B cell (primary cell): ENCODE measurements at places on chromosomes 5 and 9. TPM values are rescaled to one million over a fixed set of nuclear protein-coding genes. Genes with fewer than 3 reads are reported as not detected.

GRCh38 chr9:34550681-34551270 lies 28.0 kb upstream of the ENHO start:
- H3K4me1 ChIP-seq: no peaks in the 10 kb centered on the region
- H3K36me3 ChIP-seq: no peaks in the 10 kb centered on the region
- DNase-seq: no peak
- H3K4me3 ChIP-seq: no peak overlapping the region
- peaks cover 20% of the 10 kb centered on the region for H3K27me3 ChIP-seq
- no peak overlapping the region for H3K27ac ChIP-seq

GRCh38 chr5:37840053-37841034 lies 503 bp upstream of the GDNF start:
- peaks cover 33% of the 10 kb centered on the region for H3K4me1 ChIP-seq
- H3K27ac ChIP-seq: no peak overlapping the region
- DNase-seq: no peak
- no peaks in the 10 kb centered on the region for H3K36me3 ChIP-seq
- no peak overlapping the region for H3K4me3 ChIP-seq
- peaks cover 56% of the 10 kb centered on the region for H3K27me3 ChIP-seq

SPINK13 gene
- not detected in 2 replicates for polyA plus RNA-seq

DRD1 gene
- polyA plus RNA-seq: not detected in 2 replicates

DNA sequence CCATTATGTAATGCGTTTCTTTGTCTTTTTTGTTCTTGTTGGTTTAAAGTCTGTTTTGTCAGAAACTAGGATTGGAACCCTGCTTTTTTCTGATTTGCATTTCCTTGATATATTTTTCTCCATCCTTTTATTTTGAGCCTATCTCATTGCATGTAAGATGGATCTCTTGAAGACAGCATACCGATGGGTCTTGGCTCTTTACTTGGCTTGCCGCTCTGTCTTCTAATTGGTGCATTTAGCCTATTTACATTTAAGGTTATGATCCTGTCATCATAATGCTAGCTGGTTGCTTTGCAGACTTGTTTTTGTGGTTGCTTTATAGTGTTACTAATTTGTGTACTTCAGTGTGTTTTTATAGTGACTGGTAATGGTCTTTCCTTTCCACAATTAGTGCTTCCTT lies 13.3 kb upstream of the CDKN2B start:
- H3K4me3 ChIP-seq: no peak overlapping the region
- no peaks in the 10 kb centered on the region for H3K36me3 ChIP-seq
- H3K27me3 ChIP-seq: no peaks in the 10 kb centered on the region
- DNase-seq: no peak
- H3K27ac ChIP-seq: no peak overlapping the region
